ENCODE measurements at places on chromosomes 3 and 15. TPM values are rescaled to one million over a fixed set of nuclear protein-coding genes. Genes with fewer than 3 reads are reported as not detected.

DNA sequence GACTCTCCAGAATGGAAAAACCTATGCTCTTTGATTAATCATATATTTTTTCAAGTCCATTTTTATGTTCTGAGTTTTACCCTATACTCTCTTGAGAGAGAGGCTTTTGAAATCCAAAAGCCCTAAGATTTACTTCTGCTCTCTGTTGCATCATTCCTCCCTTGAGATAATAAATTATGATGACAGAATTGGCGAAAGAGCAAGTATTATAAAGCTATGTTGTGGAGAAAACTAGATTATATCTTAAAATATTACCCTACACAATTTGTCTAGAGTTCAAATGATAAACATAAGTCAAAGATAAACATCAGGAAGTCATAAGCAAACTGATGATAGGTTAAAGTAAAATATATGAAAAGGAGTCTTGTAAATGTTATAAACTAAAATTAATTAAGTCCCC lies 293.4 kb upstream of the MME start:
- no peaks in the 10 kb centered on the region for H3K36me3 ChIP-seq
- H3K27ac ChIP-seq: no peak overlapping the region
- H3K4me1 ChIP-seq: no peaks in the 10 kb centered on the region
- H3K27me3 ChIP-seq: peaks cover 3% of the 10 kb centered on the region
- DNase-seq: no peak

GRCh38 chr3:36993326-36994283 lies at the start of gene MLH1:
Gene MLH1, plus strand, starts transcription at chr3:36993518. Its CDS starts 30 bp downstream, at chr3:36993548.
- H3K36me3 ChIP-seq: peaks cover 20% of the 10 kb centered on the region
- peak; percentile 99 for DNase-seq
- H3K4me3 ChIP-seq: no peak within 1 kb of the TSS
- peaks cover 33% of the 10 kb centered on the region for H3K4me1 ChIP-seq
- no peaks in the 10 kb centered on the region for H3K27me3 ChIP-seq

GRCh38 chr3:195133462-195133861 lies 137.5 kb downstream of the XXYLT1 start:
- DNase-seq: no peak
- H3K27ac ChIP-seq: no peak overlapping the region
- peaks cover 15% of the 10 kb centered on the region for H3K4me1 ChIP-seq

The FETUB gene
- total RNA-seq: not detected

The LDHAL6B gene
- total RNA-seq: not detected

The FEZF2 gene
- total RNA-seq: not detected

DNA sequence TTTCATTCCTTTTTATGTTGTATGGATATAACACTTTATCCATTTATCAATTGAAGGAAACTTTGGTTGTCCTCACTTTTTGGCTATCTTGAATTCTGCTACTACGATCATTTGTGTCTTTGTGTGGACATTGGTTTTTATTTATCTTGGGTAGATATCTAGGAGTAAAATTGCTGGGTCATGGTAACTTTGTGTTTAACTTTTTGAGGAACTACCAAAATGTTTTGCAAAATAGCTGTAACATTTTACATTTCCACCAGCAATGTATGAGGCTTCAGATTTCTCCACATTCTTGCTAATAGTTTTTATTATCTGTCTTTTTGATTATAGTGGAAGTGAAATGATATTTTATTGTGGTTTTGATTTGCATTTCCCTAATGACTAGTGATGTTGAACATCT lies 55.6 kb downstream of the TLNRD1 start:
- no peak overlapping the region for H3K27ac ChIP-seq
- no peaks in the 10 kb centered on the region for H3K4me1 ChIP-seq
- H3K27me3 ChIP-seq: peaks cover 7% of the 10 kb centered on the region
- H3K4me3 ChIP-seq: no peak overlapping the region
- H3K36me3 ChIP-seq: no peaks in the 10 kb centered on the region
- DNase-seq: no peak
